ENCODE measurements at places on chromosomes 3 and 15.
A peak's percentile ranks its signal among the peaks of the same experiment; 100 is the strongest.

- no peak for DNase-seq
Observed at GRCh38 chr3:43035801-43036365, 56.8 kb downstream of the GASK1A start.

DNA sequence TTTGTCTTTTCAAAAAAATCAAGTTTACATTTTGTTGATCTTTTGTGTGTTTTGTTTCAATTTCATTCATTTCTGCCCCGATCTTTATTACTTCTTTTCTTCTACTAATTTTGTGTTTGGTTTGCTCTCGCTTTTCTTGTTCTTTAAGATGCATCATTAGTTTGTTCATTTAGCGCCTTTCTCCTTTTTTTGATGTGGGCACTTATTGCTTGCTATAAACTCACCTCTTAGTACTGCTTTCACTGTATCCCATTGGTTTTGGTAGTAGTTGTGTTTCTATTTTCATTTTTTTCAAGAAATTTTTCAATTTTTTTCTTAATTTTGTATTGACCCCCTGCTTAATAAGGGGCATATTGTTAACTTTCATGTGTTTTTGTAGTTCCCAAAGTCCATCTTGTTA, 34.4 kb downstream of the PRKCI start:
- no peak for DNase-seq

DNA sequence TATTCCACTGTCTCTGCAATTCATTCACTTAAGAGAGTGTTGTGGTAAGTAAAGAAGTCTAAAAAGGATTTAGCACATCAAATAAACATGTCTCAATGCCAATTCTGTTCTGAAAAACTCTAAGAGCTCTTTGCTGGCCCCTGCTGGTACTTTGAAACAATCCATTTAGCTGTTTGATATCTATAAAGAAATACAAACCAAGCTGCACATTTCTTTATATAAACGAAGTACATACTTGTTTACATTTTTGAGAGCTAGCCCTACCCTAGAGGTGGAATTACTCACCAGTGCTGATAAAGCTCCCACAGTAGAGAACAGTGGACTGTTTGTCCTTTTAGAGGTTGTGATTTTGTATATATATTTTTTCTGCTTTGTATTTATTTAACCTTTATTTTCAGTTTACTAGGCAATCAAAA, 75.5 kb downstream of the NEDD4 start:
- peak; percentile 3 for DNase-seq

DNA sequence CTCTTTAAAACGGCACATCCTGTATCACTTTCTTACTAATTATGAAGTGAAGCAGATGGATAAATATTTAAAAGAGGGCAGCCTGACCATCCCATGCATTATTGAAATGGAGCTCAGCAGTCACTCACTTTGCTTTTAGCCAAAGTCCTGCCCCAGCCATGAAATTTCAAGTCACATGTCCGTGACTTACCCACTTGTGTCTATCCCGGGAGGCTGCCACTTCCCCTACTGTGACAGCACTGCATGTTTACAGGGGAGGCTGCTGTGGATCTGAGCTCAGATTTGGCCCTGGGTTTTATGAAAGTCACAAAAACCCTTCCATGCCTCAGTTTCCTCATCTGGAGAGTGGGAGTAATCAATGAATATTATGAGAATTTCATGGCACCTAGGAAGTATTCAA, 17.9 kb upstream of the LRRK1 start:
- DNase-seq = no peak

DNA sequence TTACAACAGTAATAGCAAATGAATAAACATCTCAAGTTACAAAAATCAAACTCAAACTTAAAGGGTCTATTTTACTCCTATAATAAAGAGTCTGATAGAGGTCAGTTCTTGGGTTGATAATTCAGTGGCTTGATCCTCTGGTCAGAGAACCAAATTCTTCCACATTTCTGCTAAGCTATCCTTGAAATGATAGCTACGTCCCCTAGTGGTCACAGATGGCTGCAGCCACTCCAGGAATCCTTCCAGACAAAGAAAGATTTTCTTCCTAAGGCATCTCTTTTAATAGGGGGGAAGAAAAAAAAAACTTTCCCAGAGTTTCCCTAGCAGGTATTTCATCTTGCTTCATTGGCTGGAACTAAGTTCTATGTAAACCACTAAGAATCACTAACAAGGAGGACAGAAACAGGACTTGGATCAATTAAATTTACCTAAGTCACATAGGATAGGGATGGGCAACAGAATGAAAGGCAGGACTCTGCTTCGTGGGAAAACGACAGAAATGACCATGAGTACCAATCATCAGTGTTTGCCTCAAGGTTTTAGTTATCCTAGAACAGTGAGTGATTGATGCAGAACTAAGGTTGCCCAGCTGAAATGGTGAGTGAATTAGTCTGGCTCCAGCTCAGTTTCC, 160.7 kb downstream of the STAC start:
- no peak for DNase-seq

DNA sequence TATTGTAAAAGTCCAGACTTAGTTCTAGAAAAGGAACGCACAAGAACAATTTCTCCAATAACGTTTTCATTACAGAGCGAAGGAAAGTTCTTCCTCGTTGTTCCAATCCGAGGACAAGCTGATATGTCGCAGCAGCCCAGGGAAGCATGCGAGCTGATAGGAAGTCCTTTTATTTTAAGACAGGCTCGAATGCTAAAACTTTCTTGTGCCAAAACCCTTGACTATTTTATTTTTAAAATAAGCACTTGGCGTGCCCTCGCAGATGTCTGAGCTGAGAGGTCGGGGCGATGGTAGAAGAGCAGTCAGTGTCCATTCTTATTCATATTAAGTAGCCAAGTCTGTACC, 433 bp upstream of the MITF start:
- no peak for DNase-seq

- DNase-seq = no peak
Observed at GRCh38 chr15:64884679-64885078, 27.0 kb upstream of the ANKDD1A start.

DNA sequence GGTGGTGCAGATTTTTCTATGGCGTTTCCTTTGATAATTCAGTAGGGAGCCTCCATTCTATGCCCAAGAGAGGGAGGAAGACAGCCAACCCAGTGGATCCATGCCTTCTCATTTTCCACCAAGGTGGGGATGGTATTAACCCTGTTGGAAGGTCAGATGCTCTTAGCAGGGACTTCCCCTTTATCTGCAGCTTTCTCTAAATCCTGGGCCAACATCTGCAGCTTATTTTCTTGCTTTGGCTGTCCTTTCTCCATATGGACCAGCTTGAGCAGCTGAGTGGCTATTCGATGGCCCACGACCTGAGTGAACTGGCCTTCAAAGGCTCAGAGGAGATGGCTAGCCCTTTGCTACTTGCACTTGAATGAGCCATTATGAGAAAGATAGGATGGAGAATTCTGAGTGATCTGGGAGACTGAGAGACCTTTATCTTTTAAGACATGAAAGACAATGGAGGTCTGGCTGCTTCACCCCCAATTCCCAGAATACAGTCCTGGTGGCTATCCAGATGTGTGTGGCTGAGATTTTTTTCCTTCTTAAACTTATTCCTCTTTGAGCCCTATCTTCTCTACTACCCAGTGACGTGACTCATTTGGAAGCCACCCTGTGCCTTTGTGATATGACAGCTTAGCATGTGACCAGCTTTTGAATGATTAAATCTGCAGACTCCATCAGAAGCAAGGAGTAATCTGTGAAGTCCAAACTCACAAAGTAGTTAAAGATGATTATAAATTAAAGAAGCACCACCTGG, 39.6 kb upstream of the TRAK1 start:
- no peak for DNase-seq

- DNase-seq = peak; percentile 55
Observed at GRCh38 chr3:113275929-113276750, 64.8 kb downstream of the BOC start.

DNA sequence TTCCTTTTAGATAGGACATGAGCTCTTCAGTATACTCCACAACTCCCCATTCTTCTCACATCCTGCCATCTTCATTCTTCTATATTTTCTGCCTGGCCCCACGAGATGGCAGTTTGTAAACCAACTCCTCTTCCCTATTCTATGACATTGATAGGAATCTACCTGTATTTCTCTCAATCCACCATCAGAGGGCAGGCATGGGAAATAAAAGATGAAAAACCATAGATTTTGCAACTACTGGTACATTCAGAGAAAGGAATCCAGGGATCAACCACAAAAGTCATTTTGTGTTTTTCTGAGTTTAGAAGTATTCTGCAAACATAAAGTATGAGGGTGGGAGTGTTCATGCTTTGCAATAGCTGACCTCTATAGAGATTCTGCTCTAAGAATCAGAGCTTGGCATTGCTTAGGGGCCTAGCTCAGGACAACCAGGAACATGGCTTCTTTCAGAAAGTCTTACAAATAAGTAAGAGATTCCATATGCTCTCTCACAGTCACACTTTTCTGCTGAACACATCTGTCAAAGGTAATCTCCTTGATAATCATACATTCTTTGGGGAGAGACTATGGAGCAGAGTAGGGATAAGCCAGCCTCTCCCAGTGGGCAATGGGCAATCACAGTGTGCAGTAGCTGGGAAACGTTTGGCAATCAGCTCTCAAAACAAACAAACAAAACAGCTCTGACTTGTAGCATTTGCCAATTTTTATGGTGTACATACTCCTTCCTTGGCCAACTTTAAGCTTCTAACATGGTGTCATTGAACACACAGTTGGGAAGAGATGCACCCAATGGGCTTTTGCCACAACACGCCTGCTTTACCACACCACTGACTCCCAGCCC, 43.1 kb upstream of the SLC25A36 start:
- DNase-seq = no peak

Measured in NCI-H510A (cell line).